Endodermal cell (in vitro differentiated cells): ENCODE measurements at places on chromosomes 6 and 20. TPM values are rescaled to one million over a fixed set of nuclear protein-coding genes. Genes with fewer than 3 reads are reported as not detected.

PAX1 gene
- 0.08 TPM in 1 of 3 replicates, not detected in the others for total RNA-seq

GPX5 gene
- total RNA-seq: not detected in 3 replicates

SNX14 gene
- total RNA-seq: 58.0 and 61.3 TPM in 2 replicates

DEFB115 gene
- not detected in 3 replicates for total RNA-seq

IMPG1 gene
- total RNA-seq: not detected in 2 replicates

DNAH8 gene
- not detected in 3 replicates for total RNA-seq

SPTLC3 gene
- 0.21 to 1.6 TPM (median 1.4 TPM) in 3 replicates for total RNA-seq

TGM3 gene
- 0.29 and 0.32 TPM in 2 replicates for total RNA-seq

CRISP2 gene
- total RNA-seq: 0.34 TPM in 1 of 2 replicates, not detected in the other
